ENCODE measurements at places on chromosomes 2 and 18.
A peak's percentile ranks its signal among the peaks of the same experiment; 100 is the strongest.

GRCh38 chr2:178363252-178363651 lies 87.7 kb downstream of the PRKRA start:
- no peak for DNase-seq

- no peak for DNase-seq
Measured at GRCh38 chr2:191298306-191298705, 53.1 kb downstream of the MYO1B start.

GRCh38 chr18:48840491-48840877 lies 110.3 kb downstream of the SMAD7 start:
- no peak for DNase-seq

DNA sequence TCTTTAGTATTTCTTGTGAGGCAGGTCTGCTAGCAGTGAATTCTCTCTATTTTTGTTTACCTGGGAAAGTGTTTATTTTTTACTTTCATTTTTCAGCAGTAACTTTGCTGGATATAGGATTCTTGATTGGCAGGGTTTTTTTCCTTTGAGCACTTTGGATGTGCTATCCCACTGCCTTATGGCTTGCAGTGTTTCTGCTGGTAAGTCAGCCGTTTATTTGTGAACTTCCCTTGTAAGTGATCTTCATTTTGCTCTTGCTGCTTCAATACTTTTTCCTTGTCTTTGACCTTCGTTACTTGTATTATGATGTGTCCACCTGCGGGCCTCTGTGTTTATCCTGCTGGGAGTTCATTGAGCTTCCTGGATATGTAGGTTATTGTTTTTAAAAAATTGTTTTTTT lies 54.7 kb downstream of the SLC66A2 start:
- DNase-seq = no peak

DNA sequence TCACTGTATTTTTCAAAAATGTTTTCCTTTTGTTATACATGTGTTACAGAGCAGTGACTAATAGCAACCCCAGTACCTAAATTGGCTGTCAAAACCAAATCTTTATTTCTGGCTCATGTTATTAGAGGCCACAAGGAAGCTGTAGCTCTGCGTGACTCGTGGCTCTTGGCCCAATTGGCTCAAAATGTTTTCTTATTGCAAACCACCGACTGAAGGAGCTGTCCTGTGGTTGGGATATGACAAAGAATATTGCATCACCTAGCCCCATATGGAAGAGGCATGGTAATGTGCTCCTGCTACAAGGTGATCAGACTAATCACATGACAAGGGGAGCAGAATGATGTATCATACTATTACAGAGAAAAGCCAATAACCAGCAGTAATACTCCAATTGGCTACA lies 1058.5 kb downstream of the CBLN2 start:
- no peak for DNase-seq

DNA sequence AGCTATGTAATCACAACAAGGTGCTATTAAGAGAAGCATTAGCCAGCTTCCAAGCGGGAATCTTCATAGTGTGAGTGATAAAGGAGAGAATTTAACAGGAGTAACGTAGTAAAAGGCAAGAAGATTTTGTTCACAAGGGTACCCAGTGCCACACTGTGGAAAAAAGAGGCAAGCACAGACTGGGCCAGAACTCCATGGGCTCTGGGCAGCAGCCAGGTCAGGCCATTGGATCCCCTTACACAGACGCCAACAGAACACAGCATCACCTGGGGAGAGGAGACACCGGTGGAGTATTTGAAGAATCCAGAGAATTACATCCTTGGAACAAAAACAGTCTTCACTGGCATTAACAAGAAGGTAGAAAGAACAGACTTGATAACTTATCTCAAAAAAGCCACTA lies 21.2 kb downstream of the AMER3 start:
- DNase-seq = no peak

DNA sequence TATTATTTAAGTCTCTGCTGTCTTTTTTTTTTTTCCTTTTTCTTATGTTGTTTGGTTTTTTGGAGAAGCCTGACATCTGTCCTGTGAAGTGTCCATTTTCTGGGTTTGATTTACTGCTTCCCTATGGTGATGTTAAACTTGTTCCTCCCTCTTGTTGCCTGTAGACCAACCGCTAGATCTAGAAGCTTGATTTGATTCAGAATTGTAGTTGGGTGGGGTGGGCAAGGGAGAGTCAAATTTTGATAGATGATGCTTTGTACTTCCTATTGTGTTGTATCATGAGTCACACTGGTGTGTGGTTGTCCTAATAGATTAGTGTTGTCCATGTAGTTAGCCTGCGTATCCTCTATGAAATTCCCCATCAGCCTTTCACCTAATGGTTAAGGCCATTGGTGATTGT lies 35.4 kb downstream of the CAB39 start:
- no peak for DNase-seq

- no peak for DNase-seq
Measured at GRCh38 chr2:206260188-206261012, 14.1 kb upstream of the ZDBF2 start.

DNA sequence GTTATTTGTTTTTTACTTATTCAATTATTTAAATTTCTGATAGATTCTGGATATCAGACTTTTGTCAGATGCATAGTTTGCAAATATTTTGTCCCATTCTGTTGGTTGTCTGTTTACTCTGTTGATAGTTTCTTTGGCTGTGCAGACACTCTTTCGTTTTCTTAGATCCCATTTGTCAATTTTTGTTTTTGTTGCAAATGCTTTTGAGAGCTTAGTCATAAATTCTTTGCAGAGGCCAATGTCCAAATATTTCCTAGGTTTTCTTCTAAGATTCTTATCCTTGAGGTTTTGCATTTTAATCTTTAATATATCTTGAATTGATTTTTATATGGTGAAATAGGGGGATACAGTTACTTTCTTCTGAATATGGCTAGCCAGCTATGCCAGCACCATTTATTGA lies 112.7 kb upstream of the SESTD1 start:
- DNase-seq = no peak

DNA sequence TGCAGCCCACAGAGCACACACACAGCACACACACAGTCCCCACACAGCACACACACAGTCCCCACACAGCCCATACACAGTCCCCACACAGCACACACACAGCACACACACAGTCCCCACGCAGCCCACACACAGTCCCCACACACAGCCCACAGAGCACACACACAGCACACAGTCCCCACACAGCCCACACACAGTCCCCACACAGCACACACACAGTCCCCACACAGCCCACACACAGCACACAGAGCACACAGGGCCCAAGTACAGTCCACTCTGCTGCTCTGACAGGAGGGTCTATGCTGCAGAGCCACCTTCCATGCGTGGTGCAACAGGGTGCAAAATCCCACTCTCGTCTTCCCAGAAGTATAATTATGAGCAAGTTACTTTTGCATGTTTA lies 240.5 kb upstream of the SALL3 start:
- DNase-seq = no peak

GRCh38 chr2:218229239-218229638 lies 12.2 kb downstream of the ARPC2 start:
- no peak for DNase-seq

DNA sequence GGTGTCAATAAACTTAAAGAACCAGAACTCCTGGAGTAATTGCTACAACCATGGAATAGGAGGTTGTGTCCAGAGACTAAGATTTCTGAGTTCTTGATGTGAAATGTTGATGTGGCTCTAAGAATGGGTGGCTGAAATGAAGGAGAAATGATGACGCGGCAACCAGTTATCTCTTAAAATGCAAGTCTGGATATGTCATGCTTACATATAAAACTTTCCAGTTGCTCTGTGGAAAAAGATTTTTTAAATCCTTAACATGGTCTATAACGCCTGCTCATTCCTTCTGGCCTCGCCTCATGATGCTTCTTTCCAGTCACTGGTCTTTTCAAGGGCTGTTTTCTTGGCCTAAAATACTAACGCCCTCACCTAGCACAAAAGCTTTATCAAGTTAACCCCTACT lies 23.5 kb upstream of the MYO1B start:
- DNase-seq = no peak

DNA sequence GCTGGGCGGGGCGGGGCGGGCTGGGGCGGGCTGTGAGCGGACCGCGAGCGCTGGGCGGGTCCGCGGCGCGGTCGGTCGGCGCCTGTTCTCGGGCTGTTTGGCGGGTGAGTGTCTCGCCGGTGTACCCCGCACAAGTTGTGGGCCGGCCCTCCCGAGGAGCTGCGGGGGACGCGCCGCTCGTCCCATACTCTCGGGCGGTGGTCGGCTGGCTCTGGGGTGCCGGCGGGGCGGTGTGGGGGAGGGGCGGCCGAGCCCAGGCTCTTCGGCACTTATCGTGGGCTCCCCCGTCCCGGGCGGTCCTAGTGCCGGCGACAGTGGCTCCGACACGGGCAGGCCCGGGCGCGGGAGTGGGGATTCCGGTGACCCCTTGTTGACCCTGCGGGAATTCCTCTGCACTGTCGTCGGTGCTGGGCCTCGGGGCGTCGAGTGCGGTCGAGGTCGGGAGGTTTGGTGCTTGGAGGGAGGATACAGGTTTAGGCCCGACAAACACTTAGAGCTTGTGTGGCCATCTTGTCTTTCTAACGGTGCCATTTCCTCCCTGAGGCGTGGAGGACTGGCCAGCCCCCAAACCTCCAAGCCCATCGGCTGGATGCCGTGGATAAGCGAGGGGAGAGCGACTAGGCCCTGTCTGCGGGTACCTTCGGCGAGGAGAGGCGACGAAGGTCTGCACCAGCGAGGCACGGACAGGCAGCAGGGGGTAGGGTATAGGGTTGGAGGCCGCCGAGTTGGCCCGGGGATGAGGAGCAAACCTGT lies at the start of gene SEPTIN2:
SEPTIN2 (plus strand) TSS at position 47 of the 753 bp plus-strand sequence. CDS start 8,308 bp downstream, outside the sequence.
- DNase-seq = peak; percentile 67

DNA sequence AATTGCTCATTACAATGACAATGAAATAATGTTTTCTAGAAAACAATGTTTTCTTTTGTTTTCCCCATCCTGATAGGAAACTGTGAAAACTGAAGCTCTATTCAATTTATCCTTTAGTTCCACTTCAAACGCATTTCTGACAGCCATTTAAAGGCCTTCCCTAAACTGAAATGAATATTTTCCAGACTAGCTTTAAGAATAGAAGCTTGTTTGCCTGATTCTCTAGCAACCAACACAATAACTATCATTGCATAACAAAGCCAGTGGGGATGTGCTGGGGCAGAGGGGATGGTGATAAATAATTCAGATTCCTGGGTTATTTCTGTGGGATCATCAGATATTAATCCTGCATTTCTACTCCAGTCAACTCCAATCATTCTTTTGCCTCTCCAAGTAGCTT lies 427.1 kb downstream of the RND3 start:
- no peak for DNase-seq

DNA sequence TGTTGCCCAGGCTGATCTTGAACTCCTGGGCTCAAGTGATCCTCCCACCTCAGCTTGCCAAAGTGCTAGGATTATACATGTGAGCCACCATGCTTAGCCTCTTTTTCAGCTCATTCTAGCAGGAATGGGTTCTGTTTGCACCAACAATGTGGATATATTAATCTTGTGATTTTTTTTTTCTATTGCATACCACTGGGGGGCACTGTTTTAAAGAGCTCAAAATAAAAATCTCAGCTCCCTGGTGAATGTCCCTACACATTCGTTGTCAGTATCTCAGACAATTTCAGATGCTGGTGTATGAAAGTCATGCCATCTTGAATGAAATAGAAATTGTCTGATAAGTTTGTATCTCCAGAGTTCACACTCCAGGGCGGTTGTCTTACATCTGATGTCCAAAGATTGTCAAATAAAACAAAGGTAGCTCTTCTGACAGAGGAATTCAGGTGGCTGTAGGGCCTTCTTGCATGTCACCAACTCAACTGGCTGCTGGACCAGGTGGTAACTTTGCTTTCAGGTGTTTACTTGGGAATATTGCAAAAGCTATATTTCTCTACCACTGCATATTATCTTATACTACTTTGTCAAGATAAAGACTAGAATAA lies 3.1 kb upstream of the MATN3 start:
- no peak for DNase-seq

GRCh38 chr2:128368437-128369107 lies 49.9 kb upstream of the HS6ST1 start:
- DNase-seq = no peak

GRCh38 chr2:15527074-15527739 lies 33.9 kb downstream of the NBAS start:
- DNase-seq = no peak

DNA sequence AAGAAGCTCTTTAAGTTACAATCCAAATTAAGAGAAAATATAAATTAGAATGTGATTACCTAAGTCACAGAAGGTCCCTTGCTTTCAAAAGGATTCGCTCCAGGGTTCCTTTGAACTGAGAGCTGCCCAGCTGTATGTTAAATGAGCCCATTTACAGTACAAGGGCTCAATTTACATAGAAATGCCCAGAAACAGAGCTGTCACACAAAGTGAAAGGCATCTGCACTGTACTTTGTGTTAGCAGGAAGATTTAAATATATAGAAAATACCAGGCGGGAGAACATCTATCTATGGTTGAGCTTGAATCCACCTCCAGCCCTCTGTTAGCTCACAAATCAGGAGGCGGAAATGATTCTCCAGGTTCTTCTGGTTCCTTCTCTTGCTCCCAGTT lies 272.9 kb downstream of the PAX3 start:
- no peak for DNase-seq

- DNase-seq = no peak
Measured at GRCh38 chr18:32915516-32915915, 142.7 kb upstream of the KLHL14 start.

DNA sequence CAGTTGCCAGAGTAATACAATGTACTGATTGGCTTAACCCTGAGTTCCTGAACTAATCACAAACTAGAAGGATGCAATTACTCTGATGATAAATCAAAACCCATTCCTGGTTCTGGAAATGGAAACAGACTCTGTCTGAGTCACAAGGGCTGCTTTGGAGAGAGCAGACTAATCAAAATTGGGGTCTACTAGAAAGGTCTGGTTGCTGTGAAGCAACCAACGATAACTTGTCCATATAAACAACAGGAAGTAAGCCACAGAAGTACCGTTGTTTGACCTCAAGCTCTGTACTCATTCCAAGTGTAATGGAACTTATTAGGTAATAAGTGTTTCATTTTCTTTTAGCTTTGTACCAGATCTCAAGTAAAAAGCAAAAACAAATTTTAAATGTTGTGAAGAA lies 49.7 kb downstream of the RASGRP3 start:
- no peak for DNase-seq

GRCh38 chr2:56315376-56315775 lies 131.6 kb downstream of the CCDC85A start:
- no peak for DNase-seq

DNA sequence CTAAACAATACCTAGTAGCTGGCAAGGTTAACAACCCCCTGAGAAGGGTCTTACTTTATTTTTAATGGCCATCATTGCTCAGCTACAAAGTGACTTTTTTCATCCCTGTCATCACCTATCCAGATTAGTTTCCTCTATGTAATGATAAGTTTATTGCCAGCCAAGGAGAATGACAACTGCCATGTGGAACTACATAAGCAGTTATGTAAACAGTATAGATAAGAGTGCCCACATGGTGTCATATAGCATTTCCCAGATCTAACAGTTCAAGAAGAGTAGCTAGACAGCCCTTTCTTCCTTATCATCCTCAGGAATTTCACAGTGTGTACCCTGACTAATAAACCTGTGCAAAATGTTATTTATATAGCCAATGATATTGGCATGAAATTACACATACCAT lies 240.2 kb upstream of the PIK3C3 start:
- DNase-seq = no peak
